AG04450 (cell line): ENCODE measurements at places on chromosomes 7 and 10.

DNA sequence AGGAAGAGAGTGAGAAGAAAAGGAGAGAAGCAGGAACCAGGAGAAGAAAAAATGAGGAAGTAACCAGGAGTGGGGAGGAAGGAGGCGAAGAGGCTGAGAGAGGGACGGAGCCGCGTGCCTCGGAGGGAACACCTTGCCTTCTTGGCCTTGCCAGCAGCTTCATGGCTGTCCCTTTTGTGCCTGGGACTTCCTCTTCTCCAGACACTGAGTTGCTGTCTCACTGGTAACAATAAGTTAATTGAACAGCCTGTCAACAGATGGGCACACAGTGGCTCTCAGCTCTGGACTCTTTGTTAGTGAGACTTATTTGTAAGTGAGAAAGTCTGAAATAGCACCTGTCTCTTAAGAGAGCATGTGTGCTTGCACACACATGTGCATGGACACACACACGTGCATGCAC is 83.2 kb downstream of the GATA3 start:
- DNase-seq, result no peak

DNA sequence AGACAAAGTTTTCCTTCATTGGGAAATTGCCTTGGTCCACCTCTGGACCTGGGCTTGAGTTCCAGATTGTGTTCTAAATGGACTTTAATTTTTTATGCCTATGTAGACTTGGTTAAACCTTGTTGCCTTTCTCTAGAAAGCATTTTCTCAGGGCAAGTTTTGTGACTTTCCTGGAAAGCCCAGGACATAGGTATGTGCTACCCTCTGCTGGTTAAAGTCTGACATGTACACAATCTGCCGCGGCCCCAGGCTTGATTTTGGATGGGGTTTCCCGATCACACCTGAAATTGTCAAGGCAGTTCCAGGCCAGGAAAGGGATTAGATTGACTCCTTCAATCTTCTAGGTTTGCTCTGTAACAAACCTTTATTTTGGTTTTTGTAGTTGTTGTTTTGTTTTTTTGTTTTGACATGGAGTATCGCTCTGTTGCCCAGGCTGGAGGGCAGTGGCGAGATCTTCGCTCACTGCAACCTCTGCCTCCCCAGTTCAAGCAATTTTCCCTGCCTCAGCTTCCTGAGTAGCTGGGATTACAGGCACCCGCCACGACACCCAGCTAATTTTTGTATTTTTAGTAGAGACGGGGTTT is 14.1 kb upstream of the AKR1B10 start:
- DNase-seq, result no peak

DNA sequence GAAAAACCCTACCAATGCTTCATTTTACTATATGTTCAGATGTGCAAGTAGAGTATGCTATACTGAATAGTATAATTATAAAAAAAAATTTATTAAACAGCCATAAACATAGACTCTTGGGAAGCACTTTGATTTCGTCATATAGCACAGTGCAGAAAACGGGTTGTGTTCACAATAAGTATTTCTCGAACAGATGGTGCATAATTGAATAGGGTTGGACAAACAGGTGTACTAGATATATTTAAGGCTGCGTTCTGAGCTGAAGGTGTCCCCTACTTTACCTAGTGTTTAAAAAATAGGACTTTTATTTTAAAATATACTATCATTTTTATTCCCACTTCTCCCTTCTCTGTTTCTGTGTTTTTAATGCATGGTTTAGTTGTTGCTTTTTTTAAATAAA is 841.5 kb downstream of the ANKRD7 start:
- DNase-seq, result no peak

GRCh38 chr10:14371581-14371980 is 40.9 kb upstream of the FRMD4A start:
- no peak for DNase-seq

GRCh38 chr7:21617916-21618390 is 75.1 kb downstream of the DNAH11 start:
- DNase-seq, result no peak

GRCh38 chr7:7138897-7139296 is 43.4 kb upstream of the C1GALT1 start:
- no peak for DNase-seq

DNA sequence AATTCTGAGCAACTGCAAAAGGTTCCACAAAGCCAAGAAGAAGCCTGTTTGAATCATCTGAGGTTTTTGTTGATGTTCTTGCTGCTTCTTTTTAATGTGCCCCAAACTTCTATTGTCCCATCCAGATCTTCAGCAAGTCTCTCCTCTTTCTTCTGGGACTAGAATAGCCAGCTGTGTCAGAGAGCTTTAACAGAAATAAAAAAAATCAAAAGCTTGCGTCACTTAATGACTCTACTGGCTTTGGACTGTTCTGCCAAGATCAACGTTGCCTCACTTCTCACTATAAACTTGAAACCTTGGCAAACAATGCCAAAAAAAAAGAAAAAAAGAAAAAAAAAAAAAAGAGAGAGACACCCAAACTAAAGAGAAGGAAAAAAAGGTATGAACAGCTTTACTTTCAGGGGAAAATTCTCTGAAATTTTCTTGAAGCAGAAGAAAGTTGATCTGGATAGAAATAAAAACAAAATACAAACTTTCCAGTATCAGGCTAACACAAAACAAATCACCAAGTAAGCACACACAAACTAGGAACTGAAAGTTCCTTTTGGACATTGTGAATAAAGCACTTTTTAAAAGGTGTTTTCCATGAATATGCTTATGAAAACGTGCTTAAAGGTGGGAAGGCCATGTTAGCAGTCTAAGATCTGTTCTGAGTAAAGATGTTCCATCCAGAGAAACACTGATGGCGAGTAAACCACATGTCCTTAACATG is 14.8 kb downstream of the USP54 start:
- DNase-seq, result peak; percentile 59
